ENCODE measurements at places on chromosomes 16 and 17.

- DNase-seq: no peak
Observed at GRCh38 chr16:14548933-14549788, 80.9 kb downstream of the PARN start.

DNA sequence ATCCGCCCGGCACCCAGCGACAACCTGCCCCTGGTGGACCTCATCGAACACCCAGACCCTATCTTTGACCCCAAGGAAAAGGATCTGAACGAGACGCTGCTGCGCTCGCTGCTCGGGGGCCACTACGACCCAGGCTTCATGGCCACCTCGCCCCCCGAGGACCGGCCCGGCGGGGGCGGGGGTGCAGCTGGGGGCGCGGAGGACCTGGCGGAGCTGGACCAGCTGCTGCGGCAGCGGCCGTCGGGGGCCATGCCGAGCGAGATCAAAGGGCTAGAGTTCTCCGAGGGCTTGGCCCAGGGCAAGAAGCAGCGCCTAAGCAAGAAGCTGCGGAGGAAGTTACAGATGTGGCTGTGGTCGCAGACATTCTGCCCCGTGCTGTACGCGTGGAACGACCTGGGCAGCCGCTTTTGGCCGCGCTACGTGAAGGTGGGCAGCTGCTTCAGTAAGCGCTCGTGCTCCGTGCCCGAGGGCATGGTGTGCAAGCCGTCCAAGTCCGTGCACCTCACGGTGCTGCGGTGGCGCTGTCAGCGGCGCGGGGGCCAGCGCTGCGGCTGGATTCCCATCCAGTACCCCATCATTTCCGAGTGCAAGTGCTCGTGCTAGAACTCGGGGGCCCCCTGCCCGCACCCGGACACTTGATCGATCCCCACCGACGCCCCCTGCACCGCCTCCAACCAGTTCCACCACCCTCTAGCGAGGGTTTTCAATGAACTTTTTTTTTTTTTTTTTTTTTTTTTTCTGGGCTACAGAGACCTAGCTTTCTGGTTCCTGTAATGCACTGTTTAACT lies 1.0 kb downstream of the NOG start:
- DNase-seq: peak; percentile 13

DNA sequence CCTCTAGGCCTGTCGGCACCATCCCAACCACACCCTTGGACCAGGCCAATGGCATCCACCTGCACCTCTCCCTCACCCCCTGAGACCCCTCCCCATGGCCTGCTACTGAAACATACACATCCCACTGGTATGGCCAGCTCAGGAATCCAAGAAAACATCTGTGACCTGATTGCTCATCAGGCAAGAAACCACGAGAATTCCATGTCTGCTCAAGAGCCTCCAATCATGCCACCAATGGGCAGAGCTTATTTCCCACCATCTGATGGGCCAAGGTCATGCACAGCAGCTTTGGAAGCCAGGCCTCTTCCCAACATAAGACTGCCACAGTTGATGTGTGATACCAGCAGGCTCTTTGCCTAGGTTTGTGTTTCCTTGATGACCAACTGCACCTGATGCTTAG lies 190.1 kb downstream of the C16orf78 start:
- DNase-seq: no peak

GRCh38 chr16:84390131-84390785 lies 21.9 kb downstream of the ATP2C2 start:
- DNase-seq: no peak

- DNase-seq: peak; percentile 13
Observed at GRCh38 chr17:72030067-72030899, 90.5 kb upstream of the SOX9 start.

GRCh38 chr17:71342737-71343136 lies 778.1 kb upstream of the SOX9 start:
- no peak for DNase-seq

- DNase-seq: no peak
Observed at GRCh38 chr16:49773534-49774475, 82.1 kb downstream of the ZNF423 start.

DNA sequence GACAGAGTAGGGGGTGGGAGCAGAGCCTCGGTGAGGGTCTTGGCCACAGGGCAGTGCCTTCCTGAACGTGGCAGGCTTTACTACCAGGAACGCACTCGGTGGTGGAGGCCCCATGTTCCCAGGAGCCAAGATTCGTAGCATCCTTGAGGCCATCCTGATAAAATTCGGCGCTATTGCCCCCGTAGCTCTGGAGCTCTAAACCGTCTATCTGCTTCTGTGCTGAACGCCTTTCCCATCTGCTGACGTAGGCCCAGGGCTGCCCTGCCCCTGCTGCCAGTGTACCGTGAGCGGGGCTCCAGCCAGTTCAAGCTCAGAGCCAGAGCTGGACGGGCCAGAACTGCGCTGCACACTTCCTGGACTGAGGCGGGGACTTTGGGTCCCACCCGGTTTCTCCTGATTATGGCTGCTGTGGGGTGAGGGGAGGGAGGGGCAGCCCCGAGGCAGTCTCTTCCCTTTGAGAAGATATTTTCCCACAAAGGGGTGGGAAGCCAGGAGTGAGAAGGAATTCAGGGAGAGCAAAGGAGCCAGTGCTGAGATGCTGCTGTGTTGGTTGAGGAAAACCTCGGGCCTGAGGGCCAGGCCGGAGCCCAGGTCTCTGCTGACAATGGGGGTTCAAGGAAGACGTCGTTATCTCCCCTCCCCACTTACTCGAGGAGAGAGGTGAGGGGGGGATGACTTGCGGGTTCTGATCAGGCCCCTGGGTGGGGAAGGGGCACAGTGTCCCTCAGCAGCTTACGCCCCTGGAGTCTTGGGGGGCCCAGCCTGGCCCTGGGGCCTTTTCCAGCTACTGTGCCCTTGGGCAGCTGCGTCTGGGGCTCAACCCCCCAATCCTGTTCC lies 29.4 kb downstream of the OR1D5 start:
- DNase-seq: no peak

DNA sequence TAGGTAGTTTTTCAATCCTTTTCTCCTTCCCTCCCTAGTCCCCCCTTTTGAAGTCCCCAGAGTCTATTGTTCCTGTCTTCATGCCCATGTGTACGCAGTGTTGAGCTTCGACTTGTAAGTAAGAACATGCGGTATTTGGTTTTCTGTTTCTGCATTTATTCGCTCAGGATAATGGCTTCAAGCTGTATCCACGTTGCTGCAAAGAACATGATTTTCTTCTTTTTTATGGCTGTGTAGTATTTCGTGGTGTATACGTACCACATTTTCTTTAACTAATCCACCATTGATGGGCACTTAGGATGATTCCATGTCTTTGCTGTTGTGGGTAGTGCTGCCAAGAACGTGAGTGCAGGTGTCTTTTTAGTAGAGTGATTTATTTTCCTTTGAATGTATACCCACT lies 651.2 kb downstream of the WWOX start:
- DNase-seq: no peak

- DNase-seq: no peak
Observed at GRCh38 chr17:11506635-11507034, 91.6 kb upstream of the DNAH9 start.

DNA sequence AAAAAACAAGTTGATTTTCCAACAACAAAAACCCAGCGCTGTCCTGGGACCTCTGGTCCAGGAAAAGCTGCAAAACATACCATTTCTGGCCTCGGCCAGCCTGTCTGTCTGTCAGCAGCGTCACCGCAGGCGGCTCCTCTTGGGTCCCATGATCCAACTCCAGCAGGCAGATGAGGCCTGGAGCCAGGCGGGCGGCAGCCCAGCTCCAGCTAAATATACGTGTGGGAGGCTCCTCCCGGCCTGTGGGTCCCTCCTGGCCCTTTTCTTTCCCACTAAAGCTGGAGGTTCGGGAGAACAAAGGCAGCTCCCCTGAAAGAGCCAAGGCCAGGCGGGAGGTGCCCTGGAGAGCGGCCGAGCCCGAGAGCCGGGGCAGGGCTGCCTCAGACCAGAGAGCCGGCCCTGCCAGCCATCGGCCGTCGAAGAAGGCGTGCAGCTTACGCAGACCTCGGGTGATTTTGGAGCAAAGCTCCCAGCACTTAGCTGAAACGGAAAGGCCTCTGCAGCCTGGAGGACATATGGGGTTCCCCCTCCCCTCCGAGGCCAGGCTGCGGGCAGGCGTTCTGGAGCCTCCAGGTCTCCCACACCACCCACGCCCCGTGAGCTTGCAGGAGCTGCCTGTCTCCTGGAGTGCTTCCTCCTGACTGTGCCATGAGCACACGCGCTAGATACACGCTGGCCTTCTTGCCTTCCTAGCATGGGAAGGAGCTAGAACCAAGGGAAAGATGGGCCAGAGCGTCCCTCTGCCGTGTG lies 19.9 kb upstream of the JPH3 start:
- no peak for DNase-seq

- DNase-seq: no peak
Observed at GRCh38 chr16:23699100-23699499, 13.9 kb downstream of the ERN2 start.

GRCh38 chr17:7837408-7838088 lies 3.5 kb downstream of the KDM6B start:
- no peak for DNase-seq

- DNase-seq: no peak
Observed at GRCh38 chr17:50423553-50424159, 2.4 kb upstream of the ACSF2 start.

GRCh38 chr17:78134899-78135385 lies 4.4 kb downstream of the TMC8 start:
- DNase-seq: no peak

- DNase-seq: no peak
Observed at GRCh38 chr17:71824671-71825070, 296.1 kb upstream of the SOX9 start.

DNA sequence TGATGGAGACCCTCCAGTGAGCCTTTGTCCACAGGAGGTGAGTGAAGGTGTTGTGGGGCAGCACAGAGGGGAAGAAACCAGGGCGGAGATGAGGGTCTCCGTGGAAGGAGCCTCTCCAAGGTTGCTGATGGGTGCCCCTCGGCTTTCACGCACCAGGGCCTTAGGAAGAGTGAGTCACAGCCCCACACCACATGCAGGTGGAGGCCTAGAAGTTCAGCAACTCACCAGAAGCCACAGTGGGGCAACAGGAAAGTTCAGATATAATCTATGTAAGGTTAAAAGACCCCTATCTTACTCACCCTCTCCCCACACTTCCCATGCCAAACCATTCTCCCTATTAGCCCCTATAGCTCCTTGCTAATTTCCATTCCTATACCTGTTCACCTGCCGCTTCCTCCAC lies 9.5 kb upstream of the HNF1B start:
- DNase-seq: no peak

- DNase-seq: no peak
Observed at GRCh38 chr16:67053767-67054334, 24.9 kb downstream of the CBFB start.

DNA sequence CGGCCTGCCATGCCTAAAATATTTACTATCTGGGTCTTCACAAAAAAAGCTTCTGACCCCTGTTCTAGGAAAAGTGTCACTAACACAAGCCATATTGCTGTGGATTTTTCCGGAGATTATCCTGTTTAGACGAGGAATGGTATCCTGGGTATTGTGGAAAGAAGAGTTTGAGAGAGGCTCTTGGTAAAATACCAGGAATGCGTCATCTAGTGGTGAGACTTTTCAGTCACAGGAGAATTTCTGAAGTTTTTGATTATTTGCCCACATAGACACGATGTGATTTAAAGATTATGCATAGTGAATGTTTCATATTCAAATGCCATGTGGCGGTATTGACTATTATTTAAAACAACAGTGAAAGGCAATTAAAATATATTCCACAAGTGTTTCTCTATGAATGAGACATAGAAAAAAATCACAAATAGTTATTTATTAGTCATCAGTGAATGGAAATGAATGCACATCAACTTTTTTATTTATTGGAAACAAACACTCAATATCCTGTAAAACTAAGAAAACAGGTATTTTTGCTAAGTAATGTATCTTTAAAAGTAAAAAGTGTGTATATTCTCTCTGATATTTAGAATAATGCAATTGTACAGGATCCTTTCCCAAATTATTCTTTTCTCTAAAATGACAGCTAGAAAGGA lies 7.8 kb downstream of the KRT28 start:
- DNase-seq: no peak

GRCh38 chr17:74150428-74151025 lies 53.0 kb upstream of the RPL38 start:
- DNase-seq: no peak

DNA sequence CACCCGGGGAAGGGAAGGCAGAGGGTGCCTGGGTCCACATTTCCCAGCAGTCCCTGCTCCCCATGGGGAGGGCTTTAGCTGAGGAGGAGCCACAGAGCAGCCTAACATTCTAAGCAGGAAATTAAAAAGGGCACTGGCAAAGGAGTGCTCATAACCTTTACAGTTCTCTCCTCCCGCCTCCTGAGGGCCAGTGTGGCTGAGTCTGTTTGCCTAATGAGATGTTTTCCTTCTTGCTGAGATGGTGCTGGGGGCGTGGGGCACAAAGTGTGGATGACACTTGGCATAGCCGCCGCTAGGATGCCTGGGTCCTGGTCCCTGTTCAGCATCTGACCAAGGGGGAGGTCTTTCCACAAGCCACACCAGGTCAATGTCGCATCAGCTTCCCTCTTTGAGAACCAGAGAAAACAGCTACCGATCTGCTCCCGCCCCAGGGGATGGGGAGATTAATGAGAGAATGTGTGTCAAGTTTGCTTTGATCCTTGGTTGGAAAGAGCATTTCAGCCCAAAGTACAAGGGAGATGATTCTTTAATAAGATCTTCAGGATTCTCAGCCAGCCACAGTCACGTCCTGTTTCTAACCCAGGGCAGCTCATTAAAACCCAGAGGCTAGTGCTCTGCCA lies 5.8 kb downstream of the KIF18B start:
- no peak for DNase-seq

- no peak for DNase-seq
Observed at GRCh38 chr17:42754782-42755181, 6.2 kb upstream of the RAMP2 start.

GRCh38 chr16:63806794-63807506 lies 1314.9 kb downstream of the CDH11 start:
- no peak for DNase-seq

DNA sequence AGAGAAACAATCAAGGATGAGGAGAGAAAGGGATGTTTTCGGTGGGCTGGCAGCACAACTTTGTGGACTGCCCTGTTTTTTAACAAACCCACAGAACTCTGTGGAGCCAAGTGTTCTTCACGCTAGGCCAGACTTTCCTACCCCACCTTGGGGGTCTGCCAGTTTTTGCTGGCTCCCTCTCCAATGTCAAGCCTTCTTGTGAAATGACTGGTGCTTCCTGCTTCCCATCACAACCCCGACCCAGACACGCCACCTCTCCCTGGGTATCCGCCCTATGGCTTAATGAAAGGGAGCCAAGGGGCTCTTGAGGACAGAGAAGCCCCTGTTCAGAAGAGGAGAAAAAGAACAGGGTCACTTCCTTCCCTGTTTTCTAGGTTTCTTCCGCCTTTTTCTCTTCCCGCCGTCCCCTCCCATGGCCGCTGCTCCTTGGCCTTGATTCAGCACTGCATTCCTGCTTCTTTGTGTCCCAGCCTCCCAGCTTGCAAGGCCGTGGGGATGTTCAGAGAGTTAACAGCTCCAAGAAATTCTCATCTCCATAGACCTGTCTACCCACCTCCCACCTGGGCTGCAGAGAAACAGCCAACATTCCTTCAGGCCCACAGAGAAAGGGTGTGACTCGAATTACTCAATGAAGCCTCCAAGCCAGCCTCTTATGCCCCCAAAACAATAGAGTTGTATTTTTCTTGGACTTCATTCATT lies 16.5 kb upstream of the SOX9 start:
- DNase-seq: no peak

- DNase-seq: no peak
Observed at GRCh38 chr17:71398800-71399219, 722.0 kb upstream of the SOX9 start.

GRCh38 chr17:66485309-66485947 lies 183.0 kb downstream of the PRKCA start:
- no peak for DNase-seq

GRCh38 chr17:57869617-57870282 lies 19.9 kb upstream of the MRPS23 start:
- DNase-seq: no peak

GRCh38 chr17:36942631-36943125 lies 5.4 kb downstream of the LHX1 start:
- no peak for DNase-seq
